ENCODE measurements at places on chromosomes 6 and 20.

- no peak for DNase-seq
Observed at GRCh38 chr6:150409576-150410066, 40.8 kb downstream of the IYD start.

- DNase-seq = no peak
Observed at GRCh38 chr20:58611236-58612030, 39.6 kb upstream of the STX16 start.

GRCh38 chr6:122068291-122068769 lies 331.1 kb upstream of the HSF2 start:
- no peak for DNase-seq

- DNase-seq = no peak
Observed at GRCh38 chr6:117666881-117667280, 8.4 kb upstream of the NUS1 start.

- no peak for DNase-seq
Observed at GRCh38 chr6:70282919-70283461, 19.9 kb downstream of the COL9A1 start.

DNA sequence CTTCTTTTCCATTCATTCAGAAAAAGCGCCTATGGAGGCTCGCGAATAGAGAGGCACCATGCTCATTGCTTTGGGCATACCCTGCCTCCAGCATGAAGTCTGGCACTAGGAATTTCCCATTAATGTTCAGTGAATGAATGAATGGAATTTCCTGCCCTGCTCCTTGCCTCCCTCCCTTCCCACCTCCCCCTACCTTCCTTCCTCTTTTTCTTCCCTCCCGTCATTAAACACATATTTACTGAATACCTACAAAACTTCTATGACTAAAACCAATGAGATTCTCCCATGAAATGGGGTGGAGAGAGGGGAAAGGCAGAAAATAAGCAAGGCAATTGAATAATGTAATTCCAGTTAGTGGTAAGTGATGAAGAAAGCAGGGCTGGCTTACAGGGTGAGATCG lies 213.8 kb upstream of the AGPAT4 start:
- no peak for DNase-seq

GRCh38 chr6:79196912-79197311 lies 37.6 kb downstream of the HMGN3 start:
- no peak for DNase-seq

Measured in activated effector memory CD4-positive, alpha-beta T cell treated with Interleukin-2 at 50 U/mL for 16 hours (primary cell).